ENCODE measurements at places on chromosomes 7 and 10.

GRCh38 chr7:116526897-116527296 is 2.1 kb downstream of the CAV1 start:
- peak; percentile 23 for DNase-seq

DNA sequence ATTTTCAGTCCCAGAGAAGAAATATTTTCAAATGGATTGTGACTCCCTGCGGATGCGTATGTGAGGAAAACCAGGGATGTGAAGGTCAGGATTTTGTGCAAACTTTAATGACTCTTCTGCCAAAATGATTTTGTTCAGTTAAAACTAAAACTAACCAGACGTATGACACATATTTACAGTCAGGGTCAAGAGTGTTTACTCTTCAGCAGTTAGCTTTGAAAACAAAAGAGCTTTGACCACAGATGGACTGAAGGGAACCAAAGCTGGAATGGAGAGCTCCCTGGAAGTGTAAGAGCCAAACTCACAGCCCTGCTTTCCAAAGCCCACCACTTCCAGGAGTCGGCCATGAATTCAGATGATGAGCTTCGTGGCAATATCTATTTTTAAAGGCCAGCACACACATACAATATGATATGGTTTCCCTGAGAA is 15.5 kb downstream of the SVIL start:
- DNase-seq: no peak

GRCh38 chr10:115022733-115023132 is 70.4 kb upstream of the ATRNL1 start:
- no peak for DNase-seq

- peak; percentile 76 for DNase-seq
These were observed 60.0 kb downstream of the PLXNA4 start for GRCh38 chr7:132516042-132516840.

DNA sequence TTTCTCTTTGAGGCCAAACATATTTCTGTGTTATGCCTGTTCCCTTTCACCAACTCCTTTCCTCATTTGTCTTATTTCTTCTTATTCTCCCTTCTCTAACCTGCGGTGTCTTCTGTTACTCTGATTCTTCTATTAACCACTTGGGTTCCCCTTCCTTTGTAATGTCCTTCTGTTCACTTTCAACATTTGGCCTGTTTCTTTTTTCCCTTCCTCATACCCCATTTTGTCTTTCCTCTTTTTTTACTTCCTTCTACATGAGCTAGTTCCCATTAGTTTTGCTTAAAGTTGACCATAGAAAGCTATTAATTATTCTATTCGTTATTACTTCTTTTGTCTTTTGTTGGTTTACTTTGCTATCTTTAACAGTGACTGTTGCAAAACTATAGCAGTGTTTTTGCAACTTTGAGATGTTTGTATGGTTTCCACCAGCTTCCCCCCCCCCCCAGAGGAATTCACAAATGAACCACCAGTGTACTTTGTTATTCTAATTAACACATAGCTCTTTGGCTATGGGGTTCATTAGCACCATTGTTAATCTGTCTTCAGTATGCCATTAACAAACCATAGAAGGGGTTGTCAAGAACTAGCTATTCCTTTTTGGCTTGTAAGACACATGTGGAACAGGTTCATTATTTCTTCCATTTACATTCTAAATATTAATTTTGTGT is 2.9 kb downstream of the LRGUK start:
- DNase-seq: no peak

GRCh38 chr10:53699684-53700083 is 927.1 kb upstream of the MBL2 start:
- no peak for DNase-seq

GRCh38 chr10:125121003-125121402 is 39.4 kb downstream of the CTBP2 start:
- DNase-seq: no peak

DNA sequence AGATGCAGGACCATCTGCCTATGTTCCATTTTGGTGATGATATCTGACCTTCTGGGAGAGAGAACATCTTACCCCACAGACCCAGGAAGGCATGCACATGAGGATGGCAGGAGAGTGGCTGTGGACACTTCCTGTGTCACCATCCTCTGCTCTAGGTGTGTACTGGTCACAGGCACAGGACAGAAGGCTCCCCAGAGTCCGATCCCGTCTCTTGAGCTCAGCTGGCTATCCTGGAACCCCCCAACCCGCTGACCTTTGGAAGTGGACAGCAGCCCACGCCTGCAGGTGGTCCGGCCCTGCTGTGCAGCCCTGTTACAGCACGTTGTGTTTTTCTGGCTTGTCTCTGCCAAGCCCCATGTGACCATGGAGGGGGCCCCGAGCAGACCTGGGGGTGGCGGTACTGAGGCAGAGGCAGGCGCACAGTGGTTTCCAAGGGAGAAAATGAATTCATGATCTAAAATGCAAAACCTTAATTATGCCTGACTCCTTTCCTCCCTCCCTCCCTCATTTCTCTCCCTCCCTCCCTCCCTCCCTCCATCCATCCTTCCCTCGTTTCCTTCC is 178.8 kb downstream of the CUX1 start:
- no peak for DNase-seq

DNA sequence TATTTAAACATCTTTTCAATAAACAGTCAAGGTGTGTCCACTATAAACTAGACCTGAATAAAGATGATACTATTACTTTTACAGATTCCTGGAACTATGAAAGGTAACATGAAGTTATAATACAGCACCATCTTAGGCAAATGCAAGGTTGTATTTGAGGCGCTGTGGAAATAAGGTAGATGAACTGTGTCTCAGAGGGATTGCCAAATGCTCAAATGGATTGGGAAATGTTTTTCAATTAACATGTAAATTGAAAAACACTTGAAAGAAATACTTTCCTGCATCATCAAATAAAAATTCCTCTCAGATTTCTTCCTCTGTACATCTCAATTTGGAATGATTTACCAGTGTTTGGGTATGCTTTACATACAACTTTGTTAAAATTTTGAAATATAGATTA is 139.4 kb downstream of the DKK1 start:
- DNase-seq: no peak

- no peak for DNase-seq
These were observed 201.2 kb downstream of the PTN start for GRCh38 chr7:137142376-137142775.

DNA sequence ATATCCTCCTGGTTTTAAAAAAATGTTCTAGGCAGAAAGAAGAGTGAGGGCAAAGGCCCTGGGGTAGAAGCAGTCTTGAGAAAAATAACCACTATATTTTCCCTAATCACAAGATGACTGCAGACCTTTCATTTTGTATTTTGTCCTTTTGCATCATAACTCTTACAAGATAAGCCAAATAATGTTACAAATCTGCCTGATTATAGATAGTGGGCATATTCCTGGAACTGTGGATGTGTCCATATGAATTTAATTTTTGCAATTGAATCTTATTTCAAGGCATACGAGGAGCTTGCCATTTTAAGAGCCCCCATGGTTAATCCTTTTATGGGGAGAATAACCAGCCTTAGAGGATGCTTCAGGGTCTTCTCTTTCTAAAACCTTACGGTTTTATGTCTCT is 102.7 kb downstream of the ADRA2A start:
- DNase-seq: no peak

- DNase-seq: peak; percentile 14
These were observed 339.1 kb downstream of the ATRNL1 start for GRCh38 chr10:115432188-115432819.

DNA sequence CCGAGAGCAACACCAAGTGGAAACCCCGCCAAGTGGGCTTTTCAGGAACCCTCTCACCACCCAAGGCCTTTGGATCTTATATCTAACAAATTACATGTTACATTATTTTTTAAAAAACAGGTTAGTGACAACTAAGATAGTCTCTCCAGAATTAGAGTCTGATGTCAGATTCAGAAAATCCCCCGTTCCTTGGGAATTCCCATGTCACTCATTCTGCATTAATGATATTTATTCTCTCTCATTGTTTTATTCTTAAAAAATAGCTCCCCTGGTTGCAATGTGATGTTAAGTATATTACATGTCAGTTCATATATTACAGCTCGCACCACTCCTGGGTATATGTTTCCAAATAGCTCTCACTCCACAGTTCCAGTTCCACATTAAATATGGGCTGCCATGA is 81.8 kb downstream of the WNT2 start:
- DNase-seq: no peak

- peak; percentile 57 for DNase-seq
These were observed 531.3 kb downstream of the ATRNL1 start for GRCh38 chr10:115624448-115624847.

DNA sequence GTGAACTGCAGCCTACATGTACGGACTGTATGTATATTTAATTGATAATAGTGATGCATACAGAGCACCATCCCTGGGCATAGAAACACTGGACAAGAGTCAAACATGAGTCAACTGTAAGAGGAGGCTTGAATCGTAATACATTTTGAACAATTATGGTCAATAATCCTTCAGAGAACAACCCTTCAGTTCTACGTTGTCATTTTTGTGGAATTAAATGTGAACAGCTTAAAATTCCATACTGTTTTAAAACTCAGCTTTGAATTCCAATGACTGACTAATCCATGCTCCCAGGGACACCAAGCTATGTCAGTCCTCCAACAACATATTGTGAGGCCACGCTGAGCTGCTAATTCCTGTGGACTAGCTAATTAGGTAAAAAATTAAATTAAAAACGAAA is 41.5 kb upstream of the KMT2E start:
- peak; percentile 92 for DNase-seq

GRCh38 chr7:17058568-17058967 is 176.8 kb upstream of the AGR3 start:
- DNase-seq: peak; percentile 39

DNA sequence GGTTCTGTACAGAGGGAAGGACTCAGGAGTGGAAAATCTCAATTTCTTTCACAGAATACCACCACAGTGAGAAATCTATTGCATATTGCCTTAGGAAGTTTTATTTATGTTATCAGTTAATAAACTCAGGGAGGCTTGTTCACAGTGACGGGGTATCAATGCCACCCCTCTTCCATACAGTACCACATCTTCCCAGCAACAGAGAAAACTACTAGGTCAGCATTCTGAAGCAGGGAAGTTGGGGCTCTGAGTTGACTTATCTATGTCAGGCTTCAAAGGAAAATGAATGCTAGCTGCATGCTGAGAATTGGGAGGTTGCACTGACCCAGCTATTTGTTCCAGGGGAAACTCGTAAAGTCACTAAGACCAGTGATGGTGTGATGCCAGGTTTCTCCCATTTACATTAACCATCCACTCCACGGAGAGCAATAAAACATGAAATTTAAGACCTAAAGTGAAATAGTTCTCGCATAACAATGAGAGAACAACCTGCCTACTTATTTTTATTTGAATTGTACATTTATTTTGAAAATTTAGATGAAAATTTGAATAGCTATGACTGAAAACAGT is 266.7 kb downstream of the RNLS start:
- no peak for DNase-seq

DNA sequence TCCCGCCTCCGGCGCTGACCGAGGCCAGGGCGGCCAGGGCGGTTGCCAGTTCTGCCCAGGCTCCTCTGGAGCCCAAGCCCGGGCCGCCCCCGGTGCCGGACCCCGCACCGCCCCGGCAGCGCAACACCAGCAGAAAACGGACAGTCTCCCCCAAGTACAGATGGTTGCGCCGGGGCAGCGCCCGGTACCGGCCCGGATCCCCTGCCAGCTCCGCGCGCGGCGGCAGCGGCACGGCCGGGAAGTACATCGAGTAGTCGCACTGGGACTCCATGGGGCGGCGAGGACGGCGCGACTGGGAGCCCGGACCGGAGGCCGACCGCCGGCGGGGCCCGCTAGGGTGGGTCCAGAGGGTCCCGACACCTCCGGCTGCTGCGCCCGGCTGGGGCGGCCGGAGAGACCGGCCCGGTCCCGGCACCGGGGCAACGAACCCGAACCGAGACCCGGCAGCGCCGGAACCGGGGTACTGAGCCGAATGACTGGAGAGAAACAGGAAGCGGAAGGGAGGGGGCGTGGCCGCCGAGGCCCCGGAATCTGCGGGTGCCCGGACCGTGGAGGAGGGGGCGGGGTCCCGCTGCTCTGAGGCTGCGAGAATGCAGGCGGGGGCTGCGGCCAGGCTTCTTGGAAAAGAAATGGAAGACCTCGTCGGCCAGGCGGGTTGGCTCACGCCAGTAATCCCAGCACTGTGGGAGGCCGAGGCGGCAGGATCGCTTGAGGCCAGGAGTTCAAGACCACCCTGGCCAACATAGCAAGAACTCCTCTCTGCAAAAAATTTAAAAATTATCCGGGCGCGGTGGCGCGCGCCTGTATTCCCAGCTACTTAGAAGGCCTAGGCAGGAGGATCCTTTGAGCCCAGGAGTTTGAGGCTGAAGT is at the start of gene TRAPPC14:
Gene TRAPPC14 (minus strand): TSS at position 495 of the 870 bp plus-strand sequence. CDS start 224 bp downstream, at position 271.
- DNase-seq: peak; percentile 80

DNA sequence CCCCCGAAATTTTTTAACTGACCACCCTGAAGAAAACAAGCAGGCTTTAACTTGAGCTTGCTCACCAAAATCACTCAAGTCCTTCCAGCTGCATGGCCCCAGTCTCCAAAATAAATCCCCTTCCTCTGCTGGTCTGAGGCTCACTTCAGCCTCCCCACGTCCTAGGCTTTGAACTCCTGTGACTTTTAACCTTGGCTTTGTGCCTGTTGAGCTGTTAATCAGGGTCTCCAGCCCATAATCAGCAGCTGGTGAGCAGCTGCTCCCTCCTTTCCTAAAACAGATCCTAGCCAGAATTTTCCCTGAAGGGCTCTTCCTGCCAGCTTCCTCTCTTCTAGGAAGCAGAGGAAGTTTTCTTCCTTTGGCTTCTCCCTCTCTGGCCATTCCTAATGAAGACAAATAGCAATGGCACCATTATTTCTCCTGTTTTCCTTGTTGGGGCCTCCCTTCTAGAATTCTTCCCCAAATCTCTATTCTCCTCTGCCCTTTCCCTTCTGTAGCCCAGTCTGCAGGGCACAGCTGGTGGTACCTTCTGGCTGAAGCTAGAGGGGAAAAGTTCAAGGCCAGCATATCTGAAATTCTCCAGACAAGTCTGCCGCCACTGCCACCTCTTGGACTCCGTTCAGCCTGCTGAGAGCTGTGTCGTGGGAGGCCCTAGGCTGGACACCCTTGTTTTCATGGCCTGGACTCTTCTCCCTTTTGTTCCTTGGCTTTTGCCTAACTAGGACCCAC is 152.1 kb downstream of the NOC3L start:
- DNase-seq: no peak

DNA sequence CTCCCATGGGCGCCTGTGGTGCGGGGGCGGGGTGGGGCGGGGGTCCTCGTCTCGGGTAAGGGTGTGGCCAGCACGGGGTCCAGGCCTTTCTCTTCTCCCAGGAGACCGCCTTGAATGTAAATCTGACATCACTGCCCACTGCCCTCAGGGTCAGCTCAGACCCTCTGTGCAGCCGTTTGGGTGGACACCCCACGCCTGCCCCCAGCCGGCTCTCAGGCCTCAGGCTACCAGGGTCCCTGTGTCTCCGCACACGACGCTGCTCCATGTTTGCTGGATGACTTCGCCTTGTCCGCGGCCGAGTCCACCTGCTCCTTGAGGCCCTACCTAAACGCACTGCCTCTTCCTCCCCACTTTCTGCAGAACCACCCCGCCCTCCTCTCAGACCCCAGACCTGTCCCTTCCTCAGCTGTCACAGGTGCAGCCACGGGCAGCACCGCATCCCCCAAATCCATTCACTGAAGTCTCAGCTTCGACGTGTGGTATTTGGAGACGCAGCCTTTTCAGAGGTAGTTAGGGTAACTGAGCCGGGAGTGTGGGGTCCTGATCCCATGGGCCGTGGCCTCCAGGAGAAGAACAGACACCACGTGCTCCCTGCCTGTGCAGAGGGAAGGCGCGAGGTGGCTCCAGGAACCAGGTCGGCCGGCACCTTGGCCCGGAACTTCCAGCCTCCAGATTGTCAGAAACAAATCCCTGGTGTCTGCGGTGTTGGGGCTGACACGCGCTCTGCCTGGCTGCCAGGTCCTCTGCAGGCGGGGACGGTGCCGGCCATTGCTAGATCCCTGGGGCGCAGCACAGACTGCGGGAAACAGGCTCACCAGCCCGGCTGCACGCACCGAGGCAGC is 97.4 kb upstream of the DIP2C start:
- no peak for DNase-seq

- no peak for DNase-seq
These were observed 276.5 kb upstream of the KLF6 start for GRCh38 chr10:4061441-4061951.
